ENCODE measurements at places on chromosomes 7 and 10.

DNA sequence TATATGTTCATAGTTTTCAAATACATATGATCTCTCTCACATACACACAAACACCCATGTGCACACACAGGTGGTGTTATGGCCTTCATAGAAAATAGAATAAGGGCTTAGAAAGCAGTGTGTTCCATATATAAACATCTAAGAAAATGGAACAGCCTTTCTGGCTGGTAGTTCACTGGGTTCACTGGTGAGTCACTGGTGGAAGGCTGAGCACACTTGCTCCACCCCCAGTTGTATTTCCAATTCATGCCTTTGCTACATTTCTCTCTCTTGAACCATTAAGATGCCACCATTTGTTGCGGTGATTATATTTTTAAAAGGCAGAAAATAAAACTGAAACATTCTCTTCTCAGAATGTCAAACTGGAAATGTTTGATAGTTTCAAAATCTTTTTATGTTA, 252.1 kb downstream of the GLI3 start:
- peak; percentile 37 for DNase-seq

DNA sequence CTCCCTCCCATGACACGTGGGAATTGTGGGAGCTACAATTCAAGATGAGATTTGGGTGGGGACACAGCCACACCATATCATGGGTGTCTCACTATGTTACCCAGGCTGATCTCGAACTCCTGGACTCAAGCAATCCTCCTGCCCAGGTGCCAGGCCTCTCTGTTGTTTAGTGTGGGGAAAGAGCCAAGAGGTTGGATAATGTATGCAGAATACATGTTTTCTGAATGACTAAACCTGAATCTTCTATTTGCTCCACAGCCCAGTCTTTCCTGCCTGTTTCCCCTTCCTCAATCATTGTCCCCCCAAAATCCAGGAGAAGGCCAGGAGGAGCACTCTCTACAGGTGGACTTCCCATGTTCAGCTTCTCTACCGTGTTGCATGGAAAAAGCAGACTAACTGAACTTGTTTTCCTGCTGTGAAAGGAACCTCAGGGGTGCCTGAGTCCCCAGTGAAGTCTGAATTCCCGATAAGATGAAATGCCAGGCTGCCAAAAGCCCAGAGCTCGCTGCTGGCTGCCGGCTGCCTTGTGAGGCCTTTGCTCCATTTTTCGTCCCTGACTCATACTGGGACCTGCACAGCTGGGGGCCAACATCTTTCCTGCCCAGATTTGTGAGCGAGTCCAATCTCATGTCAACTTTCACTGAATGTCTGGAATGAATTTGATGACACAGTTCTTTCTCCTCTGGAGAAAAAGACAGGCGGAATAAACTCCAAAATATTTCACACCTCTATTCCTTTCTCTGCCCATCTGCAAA, 588.0 kb downstream of the CALN1 start:
- DNase-seq: no peak

DNA sequence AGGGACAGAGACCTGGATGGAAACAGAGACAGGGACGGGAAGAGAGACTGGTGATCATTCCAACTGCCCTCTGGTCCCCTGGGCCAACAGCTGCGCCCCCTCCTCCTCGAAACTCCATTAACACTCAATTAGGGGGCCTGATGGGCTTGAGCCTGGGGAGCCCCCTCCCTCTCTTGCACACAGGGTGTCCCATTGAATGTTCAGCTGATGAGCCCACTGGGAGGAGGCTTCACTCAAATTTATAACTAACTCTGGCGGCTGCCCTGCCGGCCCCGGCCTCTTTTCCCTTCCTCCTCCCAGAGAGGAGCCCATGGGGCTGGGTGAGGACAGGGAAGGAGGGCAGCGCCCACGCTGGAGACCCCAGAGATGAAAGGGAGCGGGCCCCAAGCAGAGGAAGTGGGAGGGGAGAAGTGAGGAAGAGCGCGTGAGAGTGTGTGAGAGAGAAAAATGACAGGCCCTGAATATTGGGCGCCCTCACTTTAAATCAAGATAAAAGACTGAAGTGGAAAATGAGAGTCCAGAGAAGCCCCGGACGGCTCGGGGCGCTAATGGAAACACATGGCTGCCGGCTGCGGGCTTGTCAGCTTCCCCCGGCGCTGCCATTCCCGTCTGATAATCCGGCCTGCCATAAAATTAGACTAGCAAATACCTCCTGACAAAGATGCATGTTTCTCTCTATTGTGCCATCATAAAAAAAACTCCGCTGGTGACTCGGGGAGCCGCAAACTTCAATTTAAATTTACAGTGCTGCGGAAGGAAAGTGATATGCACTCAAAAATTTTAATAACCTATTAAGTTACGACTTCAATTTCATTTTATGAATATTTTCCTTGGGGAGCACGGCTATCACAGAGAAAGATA, 58.0 kb upstream of the PAX2 start:
- no peak for DNase-seq

- DNase-seq: no peak
These were observed 48.8 kb upstream of the EXOC6 start for GRCh38 chr10:92799568-92799967.

DNA sequence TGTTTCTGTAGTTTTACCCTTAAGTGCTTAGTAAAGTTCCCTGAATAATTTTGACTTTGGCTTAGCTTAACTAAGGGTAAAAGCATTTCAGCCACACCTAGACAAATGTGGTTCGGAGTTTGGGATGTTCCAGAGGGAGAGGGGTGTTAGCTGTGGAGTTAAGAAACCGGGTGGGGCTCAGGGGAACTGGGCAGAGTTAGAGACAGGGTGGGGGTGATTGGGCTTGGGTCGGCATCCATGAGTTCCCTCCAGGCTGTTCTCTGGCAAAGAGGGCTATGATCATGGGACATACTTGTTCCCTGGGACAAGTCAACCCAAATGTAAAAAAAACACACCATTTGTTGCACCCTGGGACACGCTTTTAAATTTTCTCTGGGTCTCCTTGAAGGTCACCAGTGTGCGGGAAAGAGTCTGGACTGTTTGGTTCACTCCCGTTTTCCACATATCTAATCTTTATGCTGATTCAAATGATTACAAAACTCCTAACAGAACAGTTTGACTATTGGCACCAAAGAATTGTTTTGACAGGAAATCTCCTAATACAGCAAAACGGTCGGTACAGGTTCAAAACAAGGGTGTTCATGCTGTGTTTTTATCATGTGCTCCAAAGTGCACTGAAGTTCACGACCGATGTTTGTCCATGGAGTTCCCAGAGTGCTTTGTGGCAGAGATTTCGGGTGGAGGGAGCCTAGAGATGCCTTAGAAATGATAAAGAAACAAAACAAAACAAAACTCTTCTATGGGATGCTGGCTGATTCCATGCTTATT, 56.5 kb downstream of the PLXDC2 start:
- no peak for DNase-seq

DNA sequence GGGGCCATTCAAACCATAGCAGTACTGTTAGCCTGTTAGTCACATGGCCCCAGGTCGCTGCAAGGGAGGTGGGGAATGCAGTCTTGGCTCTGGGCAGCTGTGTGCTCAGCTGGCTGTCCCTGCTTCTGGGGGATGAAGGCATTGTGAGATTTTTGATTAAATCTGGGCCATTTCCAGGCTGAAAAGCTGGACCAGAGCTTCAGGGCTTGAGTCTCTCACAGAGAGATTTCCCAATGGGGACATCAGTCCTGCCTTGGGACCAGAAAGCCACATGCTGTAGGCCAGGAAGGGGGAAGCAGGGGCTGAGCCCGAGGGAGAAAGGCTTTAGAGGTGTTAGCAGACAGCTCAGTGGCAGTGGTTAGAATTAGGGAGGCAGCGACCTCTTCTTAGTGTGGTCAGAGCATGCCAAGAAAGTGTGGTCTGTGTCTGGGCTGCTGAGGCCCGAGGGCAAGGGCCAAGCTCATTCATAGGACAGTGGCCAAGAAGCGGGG, 33.6 kb downstream of the PALD1 start:
- DNase-seq: no peak

DNA sequence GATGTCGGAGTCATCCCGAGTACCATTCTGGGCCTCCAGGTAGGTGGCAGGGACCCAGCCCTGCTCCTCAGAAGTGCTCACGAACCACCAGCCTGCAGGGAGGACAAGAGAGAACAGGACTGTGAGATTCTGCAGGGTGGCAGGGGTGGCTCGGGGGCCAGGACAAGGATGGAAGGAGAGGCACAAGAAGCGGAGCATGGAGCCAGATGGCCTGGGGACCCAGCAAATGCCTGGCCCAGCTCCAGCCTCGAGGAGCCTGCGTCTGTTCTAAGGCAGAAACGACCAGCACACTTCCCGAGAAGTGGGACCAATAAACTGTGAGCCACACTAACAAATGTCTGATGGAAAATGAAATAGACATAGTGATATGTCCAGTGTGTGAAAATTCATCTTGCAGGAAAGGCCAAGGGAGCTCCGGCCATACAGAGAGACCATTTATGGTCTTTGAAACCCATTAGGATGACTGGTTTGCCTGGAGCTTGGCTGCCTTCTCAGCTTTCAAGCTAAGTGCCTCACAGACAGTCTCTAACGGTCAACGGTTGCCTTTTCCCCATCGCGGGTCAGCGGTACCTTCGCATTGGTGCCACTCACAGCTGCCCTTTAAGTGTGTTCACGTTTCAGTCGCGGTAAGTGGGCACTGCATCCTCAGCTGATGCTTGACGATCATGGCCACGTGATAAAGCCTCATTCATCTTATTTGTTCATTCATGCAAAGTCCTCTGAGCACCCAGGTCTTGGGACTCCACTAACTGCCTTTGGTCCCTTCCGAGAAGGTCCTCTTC, 133.8 kb downstream of the NEURL1 start:
- no peak for DNase-seq

DNA sequence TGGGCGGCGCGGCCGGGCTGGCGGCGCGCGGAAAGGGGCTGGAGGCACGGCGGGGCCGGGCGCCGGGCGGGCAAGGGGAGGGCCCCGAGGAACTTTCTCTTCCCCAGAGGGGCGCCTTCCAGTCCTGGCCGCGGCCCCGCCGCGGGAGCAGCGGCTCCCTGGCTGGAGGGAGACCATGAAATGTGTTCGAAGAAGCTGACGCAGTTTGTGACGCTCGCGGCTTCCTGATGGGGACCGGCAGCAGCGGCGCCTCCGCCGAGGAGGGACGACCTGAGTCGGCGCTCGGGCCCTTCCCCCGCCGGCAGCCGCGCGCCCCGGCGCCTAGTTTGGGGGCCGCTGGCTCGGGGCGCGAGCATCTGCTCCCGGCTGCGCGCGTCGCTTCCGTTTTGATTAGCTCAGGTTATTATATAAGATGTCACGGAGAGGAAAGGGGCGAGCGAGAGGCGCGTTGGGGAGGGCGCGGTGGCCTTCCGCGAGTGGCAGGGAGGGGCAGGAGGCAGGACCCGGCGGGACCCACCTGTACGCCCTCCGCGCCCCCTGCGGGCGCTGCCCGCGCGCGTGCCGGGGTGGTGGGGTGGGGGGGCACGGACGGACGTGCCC, 57.1 kb upstream of the PCGF5 start:
- peak; percentile 55 for DNase-seq

DNA sequence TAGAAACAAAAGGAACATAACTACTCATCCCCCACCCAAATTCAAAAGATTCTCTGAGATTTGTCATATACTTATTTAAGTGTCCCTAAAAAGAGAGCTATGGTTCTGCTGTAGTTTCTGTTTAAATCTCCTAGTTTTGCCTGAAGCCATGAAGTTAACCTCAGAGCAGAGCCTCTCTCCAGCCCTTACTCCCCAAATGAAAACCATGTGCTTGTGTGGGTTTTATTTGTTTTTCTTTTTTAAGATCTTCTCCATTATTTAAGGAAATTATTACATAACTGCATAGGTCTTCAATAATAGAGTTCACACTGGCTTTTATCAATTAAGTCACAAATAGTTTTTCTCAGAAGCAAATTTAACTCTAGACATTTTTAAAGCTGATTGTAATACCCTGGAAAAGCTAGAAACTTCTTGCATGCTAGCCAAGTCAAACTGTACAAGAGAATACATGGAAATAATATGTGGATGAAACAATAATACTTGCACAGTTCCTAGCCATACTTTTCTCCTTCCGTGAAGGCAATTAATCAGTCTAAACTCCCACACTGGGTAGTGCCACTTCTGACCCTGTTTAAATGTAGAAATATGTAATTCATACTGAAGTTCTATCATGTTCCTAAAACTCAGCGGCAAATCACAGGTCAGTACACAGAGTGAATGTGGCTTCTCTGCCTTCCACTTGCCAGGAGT, 579.7 kb downstream of the SUGCT start:
- no peak for DNase-seq

GRCh38 chr10:15168291-15168785, at the start of gene NMT2:
TSS of gene NMT2 (minus strand) at chr10:15168693. CDS start at chr10:15168612, 81 bp downstream.
- peak; percentile 79 for DNase-seq

GRCh38 chr10:97454330-97455036, 8.5 kb downstream of the ZDHHC16 start:
- DNase-seq: peak; percentile 31

DNA sequence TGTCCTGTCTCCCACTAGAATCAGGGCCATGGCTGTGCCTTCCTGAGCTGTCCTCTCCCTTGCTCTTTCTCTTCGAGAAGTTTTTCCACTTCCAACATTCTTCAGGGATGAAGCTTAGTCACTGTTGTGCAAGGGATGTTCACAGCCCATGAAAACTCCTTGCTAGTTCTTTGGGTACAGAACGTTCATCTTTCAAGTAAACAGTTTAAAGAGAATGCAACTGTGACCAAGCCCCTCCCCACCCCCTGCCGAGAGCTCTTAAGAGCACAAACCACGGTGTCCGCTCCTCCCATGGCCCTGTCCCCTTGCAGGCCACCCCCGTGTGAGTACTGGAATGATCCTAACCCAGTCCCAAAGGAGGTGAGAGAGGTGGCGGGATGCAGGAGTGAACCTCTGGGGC, 161.1 kb upstream of the RHEB start:
- peak; percentile 80 for DNase-seq

DNA sequence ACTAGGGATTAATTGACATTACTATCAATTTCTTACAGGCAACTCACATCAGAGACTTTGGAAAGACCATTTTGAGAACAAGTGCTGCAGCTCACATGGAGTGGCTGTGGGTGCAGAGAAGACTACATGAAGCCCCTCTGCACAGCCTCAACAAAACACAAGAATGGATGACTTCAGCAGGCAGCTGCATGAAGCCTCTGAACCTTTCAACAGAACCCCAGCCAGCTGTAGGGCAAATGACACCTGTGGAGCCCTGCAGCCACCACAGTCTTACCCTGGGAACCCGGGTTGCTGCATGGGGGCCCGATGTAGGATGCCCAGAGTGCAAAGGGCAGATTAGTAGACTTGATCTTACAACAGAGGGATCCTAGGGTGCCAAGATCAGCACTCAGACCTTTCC, 62.0 kb upstream of the CAMK2B start:
- no peak for DNase-seq

GRCh38 chr7:69813637-69814240, 215.5 kb downstream of the AUTS2 start:
- DNase-seq: no peak

DNA sequence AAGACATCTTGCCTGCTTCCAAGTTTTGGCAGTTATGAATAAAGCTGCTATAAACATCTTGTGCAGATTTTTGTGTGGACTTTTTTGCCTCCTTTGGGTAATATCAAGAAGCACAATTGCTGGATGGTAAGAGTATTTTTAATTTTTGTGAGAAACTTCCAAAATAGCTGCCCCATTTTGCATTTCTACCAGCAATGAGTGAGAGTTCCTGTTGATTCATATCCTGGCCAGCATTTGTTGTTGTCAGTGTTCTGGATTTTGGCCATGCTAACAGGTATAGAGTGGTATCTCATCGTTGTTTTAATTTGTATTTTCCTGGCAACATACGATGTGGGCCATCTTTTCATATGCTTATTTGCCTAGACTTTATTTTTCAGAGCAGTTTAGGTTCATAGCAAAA, 53.9 kb downstream of the BTAF1 start:
- no peak for DNase-seq

Data from LHCN-M2 (cell line).